ENCODE measurements at places on chromosomes 2 and 18. TPM values are rescaled to one million over a fixed set of nuclear protein-coding genes. Genes with fewer than 3 reads are reported as not detected.

LRP2 gene
- total RNA-seq: 1.8 TPM

MTLN gene
- total RNA-seq: 99.9 TPM

ANKRD29 gene
- total RNA-seq: 8.5 TPM

DNAH7 gene
- total RNA-seq: 0.44 TPM

GRCh38 chr2:96916156-96916630 lies 46.3 kb upstream of the SEMA4C start:
- DNase-seq: no peak

- DNase-seq: no peak
Observed at GRCh38 chr2:30315391-30316063, 84.2 kb downstream of the LBH start.

DNA sequence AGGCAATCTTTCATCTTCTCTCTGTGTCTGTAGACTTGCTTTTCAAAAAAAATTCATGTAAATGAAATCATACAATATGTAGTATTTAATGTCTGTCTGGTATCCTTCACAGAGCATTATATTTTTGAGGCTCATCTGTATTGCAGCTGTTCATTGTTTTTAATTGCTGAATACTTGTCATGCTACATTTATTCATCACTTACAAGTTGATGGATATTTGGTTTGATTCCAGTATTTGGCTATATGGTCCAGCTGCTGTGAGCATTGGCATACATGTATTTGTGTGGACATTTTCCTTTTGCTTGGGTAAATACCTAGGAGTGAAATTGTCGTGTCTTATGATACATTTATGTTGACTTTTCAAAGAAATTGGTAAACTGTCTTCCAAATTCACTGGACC lies 441.4 kb downstream of the DCDC2C start:
- no peak for DNase-seq

- DNase-seq: no peak
Observed at GRCh38 chr2:81903534-81903933, 1599.0 kb upstream of the LRRTM1 start.

DNA sequence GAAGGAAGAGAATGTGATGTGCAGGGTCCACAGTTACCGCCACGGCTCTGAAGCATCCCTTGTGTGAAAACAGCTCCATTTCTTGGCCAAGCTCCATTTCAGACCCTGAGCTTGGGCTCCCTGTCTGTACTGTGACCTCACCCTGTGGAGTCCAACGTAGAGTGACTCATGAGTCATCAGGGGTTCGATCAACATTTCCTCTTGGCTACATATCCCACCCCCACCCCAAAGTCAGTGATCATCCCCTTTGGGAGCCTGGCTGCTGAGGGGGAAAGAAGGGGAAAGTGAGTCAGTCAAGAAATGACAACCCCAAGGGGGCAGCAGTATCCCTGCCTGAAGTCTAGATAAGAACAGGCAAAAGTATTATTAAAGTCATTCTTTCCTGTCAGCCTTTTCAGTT lies 62.2 kb downstream of the PAPOLG start:
- DNase-seq: no peak

DNA sequence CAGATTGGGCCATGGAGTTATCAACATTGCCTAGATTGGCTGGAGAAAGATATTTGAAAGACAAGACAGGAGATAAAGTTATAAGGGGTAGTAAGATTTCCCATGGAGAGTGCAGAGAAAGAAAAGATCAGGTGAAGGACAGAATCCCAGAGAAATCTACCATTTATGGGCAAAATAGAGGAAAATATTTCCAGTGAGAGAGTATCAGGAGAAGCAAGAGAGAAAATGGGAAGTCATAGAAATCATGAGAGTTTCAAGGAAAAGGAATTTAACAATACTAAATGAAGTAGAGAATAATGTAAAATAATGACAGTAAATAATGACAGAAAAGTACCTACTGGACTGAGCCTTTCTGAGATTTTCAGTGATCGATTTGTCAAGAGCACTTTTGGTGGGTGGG lies 447.6 kb upstream of the CHST9 start:
- no peak for DNase-seq

GRCh38 chr18:3520230-3521085 lies 70.5 kb downstream of the TGIF1 start:
- DNase-seq: no peak
